SK-N-MC (cell line): ENCODE measurements at places on chromosomes 7 and 10.

DNA sequence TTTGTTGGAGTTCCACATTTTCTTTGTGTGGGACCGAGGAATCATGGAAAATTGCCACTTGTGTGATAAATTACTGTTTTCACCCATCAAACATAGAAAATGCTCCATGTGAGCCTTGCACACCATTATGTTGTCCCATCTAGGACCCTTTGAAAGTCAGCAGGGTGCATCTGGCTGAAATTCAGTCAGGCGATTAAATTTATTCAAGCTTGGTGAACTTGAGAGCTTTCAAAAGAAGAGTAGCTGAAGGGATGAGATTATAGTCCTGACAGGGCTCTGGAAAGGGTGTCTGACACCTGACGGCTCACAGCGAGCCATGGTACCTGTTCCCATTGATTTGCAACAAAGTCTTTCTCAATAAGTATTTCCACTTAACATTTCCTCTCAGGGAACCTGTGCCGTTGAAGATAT is 399.7 kb upstream of the ETV1 start:
- no peak for DNase-seq

DNA sequence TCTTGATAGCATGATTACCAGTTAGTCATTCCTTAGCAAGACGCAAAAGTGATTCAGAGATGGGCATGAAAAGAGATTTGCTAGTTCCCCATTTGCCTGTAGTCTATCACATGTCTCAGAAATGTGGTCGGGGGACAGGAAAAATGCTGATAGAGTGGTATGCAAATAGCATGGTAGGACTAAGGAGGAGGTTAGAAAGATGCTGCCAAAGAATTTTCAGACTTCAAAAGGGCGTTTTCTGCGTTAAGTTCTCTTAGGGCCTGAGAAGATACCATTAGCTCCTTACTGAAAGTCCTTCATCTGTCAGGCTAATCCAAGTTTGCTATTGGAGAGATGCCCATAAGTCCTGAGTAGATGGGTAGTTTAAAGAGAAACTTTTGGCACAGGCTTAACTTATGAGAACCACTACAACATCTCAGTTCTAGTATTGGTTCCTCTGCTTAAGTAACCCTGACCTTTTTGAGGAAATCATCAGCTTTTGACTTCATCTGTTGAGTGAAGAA is 2.7 kb downstream of the CALD1 start:
- DNase-seq = no peak

DNA sequence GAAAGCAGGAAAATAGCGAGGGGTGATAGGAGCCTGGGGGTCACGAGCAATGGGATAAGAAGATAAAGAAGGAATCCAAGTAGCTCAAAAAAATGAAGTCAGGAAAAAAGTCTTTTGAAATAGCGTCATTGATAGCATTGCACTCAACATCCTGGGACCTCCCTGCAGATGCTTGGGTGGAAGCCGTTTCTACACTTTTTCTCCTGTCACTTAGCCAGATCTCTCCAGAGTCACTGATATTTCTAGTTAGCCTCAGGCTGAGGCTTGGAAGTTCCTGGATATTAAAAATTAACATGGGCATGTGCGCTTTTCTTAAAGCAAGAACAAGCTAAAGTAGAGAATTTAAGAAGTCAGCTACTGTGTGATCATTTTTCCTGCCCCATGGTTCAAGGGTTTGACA is 39.5 kb upstream of the CHST15 start:
- DNase-seq = no peak

- DNase-seq = no peak
Measured at GRCh38 chr10:86206240-86206579, 160.4 kb downstream of the GRID1 start.

- DNase-seq = no peak
Measured at GRCh38 chr7:28595076-28595475, 182.8 kb downstream of the CREB5 start.

DNA sequence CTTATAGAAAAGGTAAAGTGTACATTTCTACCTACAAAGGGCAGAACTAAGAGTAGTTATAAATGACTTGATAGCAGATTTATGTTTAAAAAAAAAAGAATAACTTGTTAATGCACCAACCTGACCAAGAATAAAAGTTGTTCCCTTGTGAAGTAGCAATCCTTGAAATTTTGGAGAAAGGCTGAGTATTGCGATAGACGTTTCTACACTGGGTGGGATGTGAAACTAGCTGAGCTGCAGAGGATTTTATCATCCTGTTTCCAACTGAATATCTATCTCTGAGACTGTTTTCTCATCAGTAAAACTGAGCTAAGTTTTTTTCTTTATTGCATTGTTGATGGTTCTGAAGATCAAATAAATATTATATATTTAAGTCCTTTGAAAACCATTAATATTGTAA is 14.6 kb downstream of the MDFIC start:
- DNase-seq = no peak

DNA sequence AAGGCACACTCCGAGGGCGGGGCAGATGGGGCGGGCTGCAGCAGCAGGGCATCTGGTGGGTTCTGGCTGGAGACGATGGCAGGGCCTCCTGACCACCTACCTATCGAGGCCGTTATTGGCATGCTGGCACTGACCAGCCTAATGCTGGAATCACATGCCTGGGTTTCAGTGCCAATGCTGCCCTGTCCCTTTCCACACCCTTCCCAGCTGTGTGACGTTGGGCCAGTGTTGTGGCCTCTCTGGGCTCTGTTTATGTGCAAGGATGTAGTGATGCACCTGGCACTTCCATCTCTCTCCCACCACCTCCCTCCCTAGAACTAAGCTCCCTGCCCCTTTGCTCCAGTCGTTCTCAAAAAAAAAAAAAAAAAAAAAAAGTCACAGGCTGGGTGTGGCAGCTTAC is 132.9 kb downstream of the ZMIZ1 start:
- no peak for DNase-seq

- no peak for DNase-seq
Measured at GRCh38 chr7:141541375-141541774, 9.8 kb upstream of the AGK start.

GRCh38 chr7:76327610-76328009 is 25.1 kb downstream of the HSPB1 start:
- no peak for DNase-seq

DNA sequence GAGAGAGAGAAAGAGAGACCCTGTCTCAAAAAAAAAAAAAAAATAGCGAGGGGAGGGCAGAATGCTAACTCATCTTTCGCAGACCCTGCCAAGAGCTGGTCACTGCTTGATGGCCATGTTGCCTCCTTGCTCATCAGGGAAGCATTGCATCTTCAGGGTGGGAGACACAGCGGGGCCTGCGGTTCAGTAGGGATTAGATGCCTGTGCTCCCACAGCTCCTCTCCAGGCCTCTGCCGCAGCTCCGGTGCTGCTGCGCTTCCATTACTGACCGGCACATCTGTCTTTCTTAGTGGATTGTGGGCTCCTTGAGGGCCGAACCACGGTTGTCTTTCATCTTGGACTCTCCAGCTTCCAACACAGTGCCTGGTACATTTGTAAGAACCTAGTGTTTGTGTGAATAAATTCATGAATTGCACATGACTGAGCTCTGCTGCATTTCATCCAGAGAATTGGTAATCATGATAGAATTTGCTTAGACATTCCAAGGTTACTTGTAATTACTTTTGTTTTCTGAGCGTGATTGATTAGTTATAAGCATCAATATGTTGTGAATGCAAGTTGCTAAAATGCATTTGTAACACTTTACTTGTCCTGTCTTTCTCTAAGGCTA is 16.8 kb downstream of the HK1 start:
- no peak for DNase-seq

DNA sequence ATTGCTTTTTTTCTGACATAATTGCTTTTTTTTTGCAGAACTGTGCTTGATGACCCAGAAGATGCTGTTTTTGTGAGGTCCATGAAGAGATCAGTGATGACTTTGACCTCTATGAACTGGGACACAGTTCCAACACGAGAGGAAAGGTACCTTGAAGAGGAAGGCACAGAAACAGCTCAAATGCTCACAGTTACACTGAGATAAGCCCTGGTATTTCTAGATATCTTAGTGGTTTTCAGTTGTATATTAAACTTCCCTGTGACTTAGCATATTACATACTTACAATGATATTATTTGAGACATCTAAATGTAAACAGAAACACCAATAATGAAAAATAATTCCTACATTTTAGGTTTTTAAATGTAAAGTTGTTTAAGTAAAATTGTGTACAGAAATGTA is 54.7 kb downstream of the LRRC72 start:
- DNase-seq = no peak

- DNase-seq = no peak
Measured at GRCh38 chr7:112199035-112199655, 7.1 kb downstream of the DOCK4 start.

DNA sequence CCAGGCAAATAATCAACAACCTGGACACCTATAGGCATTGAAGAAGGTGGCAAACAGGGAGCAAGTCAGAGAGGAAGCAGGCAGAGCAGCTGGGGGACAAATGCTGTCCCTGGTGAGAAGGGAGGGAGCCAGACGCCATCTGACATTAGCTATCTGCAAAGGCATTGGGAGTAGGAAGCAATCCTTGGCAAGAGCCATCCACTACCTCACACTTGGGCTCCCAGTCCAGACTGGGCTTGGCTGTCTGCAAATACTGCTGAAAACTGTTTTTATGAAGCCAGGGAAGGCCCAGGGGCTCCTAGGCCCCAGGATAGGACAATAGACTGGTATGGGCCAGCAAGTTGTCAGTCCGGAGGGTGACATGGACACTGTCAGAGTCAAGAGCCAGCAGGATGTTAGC is 132.5 kb downstream of the SORBS1 start:
- DNase-seq = no peak
